Ascending aorta (tissue), 2 donors: ENCODE measurements at places on chromosomes 13 and 19.

DNA sequence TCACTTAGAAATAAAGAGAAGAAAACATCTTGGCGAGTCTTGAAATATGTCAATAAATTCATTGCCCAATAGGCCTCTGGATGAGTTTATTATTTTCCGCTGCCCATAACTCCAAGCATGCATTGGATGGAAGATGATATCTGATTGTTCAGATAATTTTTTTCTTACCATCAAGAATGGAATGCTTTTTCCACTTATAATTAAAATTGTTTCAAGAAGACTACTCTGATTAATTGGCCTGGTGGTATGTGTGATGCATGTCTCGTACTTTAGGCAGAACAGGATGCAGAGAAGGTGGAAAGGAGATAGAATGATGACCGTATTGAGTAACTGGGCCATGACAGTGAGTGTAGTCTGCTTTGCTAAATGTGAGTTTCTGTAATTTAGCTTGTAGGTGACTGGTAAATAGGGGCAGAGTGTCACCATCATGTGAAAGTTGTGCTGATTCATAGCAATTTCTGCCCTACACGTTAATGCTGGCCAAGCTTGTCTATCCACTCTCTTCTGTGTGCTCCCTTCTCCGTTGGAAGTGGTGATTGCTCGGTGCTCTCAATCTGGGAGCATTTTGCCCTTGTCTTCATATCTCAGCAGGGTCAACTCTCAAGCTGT, 13.5 kb upstream of the SPATA13 start:
- no peak for DNase-seq

- no peak for DNase-seq
These were observed 3.2 kb upstream of the ABCC4 start for GRCh38 chr13:95304453-95304852.

DNA sequence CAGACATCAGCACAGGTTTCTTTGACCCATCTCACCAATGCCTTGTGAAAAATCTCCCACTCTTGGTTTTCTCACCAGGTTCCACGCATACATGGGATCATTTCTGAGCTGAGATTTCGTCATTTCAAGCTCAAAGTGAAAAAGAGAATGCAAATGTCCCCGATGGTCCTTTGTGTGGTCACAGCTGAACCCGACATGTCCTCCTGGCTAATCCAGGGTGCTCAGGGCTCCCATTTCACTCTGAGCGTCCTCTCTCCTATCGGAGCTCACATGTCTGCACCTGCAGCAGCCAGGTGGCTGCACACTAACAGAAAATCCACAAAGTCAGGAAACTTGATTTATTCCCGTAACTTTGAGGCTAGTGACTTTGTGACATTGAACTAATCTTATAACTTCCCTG, 9.3 kb upstream of the CEACAM3 start:
- no peak for DNase-seq

- DNase-seq = no peak
These were observed 1435.2 kb downstream of the UQCRFS1 start for GRCh38 chr19:27777726-27778125.

DNA sequence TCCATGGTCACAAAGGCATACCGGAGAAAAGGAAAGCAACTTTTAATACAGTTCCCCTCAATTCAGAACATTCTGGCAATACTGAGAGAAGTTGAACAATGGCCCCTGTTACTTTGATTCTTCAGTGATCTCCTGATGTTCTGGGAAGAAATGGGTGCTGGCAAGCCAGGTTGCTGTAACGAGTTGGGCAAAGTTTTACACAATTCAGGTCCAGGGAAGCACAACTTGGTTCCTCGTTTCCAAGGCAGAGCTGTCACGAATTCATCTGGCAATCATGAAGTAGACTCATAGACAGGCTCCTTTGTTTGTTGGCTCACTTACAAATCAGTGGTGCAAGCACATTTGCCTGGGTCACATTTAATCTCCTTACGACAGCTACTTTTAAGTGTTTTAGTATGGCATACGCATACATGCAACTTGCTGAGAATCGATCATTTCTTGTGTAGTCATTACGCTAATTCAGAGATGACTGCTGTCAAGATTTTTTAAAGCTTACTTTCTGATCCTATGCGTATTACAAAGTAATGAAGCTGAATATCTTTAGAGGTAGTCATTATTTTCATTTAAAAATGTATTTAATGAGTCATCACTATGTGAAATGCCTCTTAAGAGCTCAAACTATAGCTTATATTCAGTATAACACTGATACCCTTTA, 174.7 kb downstream of the GPC5 start:
- no peak for DNase-seq

DNA sequence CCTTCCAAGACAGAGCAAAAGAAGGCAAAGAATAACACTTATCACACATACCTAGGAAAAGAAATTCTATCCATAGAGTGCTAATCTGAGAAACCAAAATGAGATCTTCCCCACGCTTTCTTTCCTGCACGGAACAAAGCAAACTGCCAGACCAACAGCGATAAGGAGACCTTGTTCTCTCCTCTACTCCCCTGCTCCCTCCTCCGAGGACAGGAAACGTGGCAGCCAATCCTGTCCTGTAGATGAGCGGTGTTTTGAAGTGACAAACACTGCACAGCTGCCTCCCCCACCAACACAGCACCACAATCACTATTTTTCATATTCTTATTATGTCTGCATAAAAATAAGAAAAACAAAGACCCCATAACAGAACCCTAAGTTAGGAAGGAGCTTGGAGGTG, 113.9 kb upstream of the IRS2 start:
- DNase-seq = no peak

DNA sequence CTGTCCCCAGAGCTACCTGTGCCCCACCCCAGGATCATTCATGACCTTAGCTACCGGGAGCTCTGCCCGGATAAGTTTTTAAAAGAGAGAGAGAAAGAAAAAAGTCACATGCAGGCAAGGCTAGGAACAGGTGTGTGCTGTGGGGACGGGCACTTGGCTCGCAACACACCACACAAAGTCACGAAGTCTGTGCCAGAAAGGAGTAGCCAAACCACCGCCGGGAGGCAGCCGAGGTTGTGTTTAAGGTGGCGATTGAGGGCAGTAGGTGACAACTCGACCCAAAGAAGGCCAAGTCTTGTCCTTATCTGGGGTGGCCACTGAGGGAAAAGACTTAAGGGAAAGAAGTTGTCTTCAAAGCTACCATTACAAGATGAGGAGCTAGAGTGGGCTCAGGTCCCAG, 4.6 kb upstream of the TSHZ3 start:
- no peak for DNase-seq

DNA sequence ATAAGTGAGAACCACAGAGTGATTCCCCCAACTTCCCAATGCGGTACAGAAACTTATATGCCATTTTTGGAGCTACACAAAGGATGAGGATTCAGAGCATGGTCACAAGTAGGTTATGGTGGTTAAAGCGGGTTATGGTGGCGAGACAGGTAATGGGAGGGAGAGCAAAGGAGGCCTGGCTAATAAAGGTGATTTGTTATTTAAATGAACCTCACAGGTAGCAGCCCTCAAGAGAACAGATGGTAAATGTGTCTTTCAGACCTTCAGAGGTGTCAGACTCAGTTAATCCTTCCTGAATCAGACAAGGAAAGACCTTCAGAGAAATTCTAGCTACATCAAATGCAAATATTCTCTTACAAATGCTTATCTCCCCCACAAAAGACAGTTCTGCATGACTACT, 1971.4 kb downstream of the OLFM4 start:
- DNase-seq = no peak

GRCh38 chr13:65500481-65500880, 1729.7 kb downstream of the PCDH9 start:
- DNase-seq = no peak

- DNase-seq = no peak
These were observed 681.7 kb downstream of the PCDH17 start for GRCh38 chr13:58313219-58313618.

DNA sequence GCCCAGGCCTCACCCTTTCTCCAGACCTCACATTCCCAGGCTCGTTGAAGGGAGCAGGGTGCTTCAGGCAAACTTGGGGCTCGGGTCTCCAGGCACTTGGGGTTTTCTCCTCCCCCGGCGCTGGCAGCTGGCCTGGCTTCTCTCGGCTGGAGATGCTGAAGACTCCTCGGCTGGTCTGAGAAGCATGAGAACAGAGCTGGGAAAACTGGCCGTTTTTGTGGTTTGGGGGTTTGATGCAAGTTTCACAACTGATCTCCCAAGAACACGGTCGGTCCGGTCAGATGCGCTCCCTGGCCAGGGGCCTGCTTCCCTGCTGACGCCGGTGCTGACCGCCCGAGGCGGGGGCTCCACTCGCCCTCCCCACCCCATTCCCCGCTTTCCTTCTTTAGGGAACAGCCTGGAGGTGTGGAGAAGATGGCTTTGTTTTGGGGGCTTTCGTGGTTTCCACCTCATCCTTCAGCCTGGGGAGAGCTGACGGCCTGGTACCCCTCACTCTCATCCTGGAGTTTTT, 35.3 kb downstream of the CEBPA start:
- no peak for DNase-seq

GRCh38 chr19:39819786-39820185, 14.2 kb downstream of the DYRK1B start:
- no peak for DNase-seq

GRCh38 chr13:47904241-47904640, 96.8 kb downstream of the SUCLA2 start:
- no peak for DNase-seq

DNA sequence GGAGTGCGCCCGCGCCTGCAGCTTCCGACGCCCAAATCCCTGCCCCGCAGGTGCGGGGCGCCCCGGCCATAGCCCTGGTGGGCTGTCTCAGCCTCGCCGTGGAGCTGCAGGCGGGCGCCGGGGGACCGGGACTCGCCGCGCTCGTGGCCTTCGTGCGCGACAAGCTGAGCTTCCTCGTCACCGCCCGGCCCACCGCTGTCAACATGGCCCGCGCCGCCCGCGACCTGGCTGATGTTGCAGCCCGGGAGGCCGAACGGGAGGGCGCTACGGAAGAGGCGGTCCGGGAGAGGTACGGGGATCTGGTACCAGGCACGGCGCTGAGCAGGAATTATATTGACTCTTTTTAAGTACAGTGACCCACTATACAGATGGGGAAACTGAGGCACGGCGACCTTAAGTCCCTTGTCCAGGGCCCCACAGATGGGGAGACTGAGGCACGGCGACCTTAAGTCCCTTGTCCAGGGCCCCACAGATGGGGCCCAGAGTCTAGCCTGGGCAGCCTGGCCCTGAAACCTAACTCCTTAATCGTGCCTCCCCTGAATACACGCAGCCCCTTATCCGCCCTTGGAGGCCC, 586 bp downstream of the MRI1 start:
- DNase-seq = no peak

DNA sequence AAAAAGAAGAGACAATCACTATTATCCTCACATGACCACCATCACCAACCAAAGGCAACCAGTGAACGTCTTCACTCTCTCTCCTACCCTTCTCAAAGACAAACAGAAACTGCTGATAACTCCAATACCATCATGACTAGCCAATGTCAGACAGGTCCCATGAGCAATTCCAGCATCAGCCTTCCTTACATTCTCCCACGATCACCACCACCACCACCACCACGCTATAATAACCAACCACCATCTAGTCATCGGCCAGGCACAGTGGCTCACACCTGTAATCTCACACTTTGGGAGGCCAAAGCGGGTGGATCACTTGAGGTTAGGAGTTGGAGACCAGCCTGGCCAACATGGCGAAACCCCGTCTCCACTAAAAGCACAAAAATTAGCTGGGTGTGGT, 3.9 kb downstream of the MYO1F start:
- DNase-seq = no peak

DNA sequence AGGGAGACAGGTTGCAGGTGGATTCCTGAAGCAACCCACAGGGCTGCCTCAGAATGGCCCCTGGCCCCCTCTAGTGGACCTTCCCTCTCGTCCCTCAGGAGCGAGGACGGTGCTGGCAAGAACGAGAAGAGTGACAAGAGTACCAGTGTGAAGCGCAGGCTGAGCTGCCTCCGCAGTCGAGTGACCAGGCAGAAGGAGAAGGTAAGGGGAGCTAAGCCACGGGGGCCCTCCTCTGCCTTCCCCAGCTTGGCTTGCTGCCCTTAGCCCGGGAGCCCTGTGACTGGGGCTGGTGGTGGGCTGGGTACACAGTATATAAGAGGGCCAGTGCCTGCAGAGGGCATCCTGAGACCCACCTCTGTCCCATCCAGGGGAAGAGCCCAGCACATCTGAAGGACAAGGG, 34.0 kb downstream of the ARHGEF18 start:
- no peak for DNase-seq

DNA sequence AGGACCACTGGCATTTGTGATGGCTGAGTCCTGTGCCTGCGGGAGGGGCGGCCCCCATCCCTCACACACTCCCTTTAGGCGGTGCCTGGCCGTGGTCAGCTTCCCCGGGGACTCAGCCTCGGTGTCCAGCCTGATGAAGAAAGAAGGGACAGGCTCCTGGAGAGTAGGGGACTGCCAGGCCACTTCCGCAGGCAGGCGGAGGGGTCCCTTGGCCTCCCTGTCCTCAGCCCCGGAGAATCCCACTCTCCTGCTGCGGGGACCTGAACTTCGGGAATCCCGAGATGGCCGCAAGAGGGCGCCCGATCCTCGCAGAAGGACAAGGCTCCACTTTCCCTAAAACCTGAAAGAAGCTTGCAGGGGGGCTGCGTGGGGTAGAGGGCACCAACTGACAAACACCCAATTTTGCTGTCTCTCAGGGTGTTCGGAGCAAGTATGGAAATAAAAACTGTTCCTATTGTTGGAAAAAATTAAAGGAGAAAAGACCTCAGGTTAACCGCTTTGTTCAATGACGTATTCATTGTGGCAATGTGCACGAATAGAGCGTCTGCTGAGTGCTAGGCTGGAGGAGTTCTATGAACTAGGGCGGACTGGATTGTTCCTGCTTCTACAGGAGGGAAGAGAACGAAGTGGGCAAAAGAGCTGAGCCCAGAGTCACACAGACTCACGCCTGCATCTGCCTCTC, 297.3 kb downstream of the ZNF536 start:
- peak; percentile 48 for DNase-seq

- DNase-seq = no peak
These were observed 5.2 kb upstream of the BCAT2 start for GRCh38 chr19:48815870-48816501.

DNA sequence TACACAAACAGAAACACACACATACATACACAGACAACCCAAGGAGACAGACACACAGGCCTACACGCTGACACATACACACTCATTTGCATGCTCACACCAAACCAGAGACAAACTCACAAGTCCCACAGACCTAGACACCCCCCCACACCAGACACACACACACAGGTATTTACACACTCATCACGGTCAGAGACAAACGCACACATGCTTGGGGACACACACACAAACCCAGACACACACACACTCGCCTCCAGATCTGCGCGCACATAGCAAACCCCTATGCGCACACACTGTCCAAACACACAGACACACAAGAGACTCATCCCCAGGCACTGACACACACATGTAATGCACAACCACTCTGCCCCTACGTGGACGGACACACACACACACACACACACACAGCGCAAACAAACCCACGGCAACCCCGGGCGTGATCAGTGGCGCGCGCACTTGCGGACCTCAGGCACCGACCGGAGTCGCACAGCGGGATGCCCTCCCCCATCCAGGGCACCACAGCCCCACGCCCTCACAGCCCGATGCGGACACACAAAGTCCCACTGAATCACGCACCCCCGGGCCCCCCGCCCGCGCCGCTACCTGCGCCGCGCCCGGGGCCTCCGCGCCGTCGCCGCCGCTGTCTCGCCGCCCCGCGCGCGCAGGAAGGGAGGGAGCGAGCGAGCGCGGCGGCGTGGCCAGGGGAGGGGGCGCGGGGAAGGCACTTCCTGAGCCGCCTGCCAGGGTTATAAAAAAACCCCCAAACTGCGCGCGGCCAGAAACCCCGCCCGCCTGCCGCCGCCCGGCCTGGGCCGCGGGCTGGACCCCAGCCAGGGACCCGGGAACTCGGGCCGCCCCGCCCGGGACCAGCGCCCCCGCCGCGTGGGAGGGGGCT, at the start of gene ADAMTS10:
Gene ADAMTS10, minus strand, starts transcription at position 675 of the 895 bp plus-strand sequence. CDS start 5,005 bp downstream, outside the sequence.
- DNase-seq = no peak

- no peak for DNase-seq
These were observed 155.9 kb upstream of the IPO5 start for GRCh38 chr13:97797553-97797952.
